ENCODE measurements at places on chromosomes 7 and 10.

DNA sequence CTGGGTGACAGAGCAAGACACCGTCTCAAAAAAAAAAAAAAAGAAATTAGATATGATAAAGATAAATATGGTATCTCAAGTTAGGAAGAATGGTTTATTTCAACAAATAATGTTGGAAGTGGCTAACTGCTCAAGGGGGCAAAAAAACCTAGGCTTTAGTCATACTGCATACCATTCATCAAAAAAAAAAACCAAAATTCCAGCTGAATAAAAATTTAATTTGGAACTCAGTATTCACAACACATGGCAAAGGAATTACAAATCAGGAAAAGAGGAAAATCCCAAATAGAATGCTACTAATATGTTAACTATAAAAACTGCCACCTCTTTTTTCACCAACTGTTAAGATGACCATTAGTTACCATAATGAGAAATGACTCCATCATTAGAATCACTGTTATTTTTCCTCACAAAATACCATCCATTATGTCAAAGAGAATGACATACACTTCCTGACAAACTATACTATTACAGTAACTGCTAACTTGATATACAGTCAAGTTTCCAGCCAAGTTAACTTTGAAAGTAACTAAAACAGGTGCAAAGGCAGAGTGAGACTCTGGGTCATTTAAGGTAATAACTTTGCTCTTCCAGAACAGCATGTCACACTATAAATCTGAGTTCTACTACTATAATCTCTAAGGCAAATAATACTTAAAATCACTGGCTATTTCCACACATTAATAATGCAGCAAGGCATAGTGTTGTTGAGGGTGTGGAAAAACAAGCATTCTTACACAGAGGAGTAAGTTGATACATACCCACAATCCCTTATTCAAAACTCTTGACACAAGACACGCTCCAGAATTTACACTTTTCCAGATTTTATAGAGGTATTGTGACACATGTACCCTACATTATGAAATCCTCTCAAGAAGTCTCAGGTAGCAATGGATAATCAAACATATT is 10.2 kb downstream of the KBTBD2 start:
- no peak for DNase-seq

DNA sequence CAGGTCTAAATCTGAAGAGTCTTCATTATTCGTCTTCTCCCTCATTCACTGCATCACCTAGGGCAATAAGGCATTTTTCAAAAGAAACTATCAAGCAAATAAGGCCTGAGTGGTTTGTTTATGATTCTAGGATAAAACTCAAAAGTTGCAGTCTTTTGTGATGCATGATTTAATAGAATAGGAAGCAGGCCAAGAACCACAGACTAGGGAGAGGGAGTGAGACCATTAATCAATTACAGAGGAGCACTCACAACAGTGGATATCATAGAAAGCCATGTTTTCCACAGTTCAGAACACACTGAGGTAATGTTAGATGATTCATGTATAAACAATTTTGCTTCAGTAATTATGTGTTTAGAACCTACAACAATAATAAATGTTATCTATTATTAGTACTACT is 87.8 kb upstream of the LRRTM3 start:
- no peak for DNase-seq

- no peak for DNase-seq
Measured at GRCh38 chr10:68221196-68221595, 10.7 kb downstream of the ATOH7 start.

DNA sequence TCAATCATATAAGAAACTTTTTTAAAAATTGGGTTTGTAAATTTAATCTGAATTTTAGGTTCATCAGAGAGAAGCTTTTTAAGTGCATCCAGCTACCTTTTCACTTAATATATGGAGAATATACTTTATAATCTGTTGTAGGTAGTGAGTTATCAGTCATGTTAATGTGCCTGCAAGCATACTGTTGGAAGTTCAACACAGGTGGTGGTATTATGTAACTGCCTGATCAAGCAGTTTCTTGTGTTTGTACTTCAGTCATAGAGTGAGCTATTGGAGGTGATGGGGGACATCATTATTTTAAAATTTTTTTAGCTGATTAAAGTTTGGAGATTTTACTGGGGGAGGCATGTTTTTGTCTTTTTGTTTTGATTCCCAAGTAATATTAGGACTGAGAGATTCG is 2.5 kb downstream of the TNKS2 start:
- no peak for DNase-seq

DNA sequence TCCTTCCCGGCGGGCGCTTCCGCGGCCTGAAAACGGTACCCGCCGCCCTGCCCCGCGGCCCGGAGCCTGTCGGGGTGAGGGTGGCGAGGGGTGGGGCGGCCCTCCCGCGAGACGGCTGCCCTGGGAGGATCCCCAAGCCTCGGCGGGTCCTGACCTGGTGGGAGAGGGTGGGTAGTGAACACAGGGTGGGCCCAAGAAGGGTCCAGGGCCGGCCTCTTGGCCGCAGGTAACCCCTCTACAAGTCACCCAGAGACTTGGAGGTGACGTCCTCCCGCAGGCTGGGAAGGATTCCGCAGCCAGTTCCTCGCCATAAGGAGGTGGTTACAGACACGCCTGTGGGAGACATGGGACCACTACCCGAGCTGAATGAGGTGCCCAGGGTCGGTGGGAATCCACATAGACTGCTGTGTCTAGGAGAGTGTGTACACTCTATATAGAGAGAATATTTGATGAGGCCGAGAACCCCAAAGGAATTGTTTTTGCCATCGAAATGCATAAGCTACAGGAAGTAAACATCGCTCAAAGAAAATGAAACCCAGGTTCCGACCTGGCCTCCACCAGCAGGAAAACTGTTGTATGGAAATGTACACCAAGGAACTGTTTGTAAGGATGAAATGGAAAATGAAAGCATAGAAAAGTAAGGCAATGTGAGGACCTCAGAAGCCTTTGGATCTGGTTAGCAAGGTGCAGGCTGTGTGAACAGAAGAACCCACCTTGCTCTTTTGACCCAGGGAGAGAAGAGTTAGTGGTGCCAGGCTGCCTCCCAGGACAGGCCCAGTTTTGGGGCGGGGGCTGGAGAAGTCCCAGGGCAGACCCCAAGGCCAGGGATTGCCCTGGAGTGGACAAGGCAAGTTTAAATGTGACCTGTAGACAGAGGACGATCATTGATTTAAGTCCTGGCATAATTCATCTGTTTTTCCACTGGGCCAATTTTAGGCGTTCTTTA is 659 bp downstream of the OPTN start:
- DNase-seq: no peak

GRCh38 chr10:71902351-71902750 is 51.3 kb upstream of the PSAP start:
- no peak for DNase-seq

Data from esophagus squamous epithelium (tissue), 5 donors.